Activated CD4-positive, alpha-beta T cell treated with anti-CD3 and anti-CD28 coated beads, Interleukin-2, amount 50 U/mL, for 24 hours (primary cell): ENCODE measurements at places on chromosomes 16 and 17.

DNA sequence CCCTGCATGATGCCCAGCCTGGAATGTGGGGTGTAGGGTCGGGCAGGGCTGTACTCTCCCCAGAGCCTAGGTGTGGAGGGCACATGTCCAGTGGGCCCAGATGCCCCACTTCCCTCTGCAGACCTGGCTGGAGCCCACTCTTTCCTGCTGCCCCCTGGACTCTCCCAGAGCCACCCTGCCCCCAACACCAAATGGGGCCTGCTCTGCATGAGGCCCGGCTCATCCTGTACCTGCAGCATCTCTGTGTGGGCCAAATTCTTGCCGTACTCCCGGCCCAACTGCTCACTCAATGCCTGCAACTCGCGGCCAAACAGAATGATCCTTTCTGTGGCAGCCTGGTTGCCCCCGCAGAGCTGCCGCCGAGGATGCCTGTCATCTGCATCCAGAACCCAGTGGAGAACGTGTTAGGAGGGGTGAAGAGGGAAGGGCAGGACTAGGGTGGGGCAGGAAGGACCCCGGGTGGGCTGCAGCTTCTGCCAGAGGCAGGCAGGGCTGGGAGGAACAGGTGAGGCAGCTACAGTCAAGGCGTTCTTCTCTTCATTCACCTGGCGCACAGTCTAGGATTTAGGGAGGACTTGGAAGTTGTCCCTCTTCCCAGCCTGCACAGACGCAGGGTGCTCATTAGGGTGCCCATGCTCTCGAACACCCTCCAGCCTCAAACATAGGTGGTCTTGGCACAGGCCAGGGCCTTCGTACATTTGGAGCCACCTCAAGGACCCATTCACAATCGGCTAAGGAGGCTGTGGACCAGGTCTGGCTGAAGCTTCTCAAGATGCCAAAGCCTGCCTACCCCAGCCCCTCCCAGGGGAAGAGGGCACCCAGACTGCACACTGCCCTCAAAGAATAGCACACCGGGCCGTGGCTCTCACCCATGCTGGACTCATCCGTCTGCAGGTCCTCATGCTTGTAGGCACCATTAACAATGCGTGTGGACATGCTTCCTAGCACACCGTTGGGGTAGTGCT lies 8.7 kb upstream of the GFOD2 start:
- DNase-seq = no peak

DNA sequence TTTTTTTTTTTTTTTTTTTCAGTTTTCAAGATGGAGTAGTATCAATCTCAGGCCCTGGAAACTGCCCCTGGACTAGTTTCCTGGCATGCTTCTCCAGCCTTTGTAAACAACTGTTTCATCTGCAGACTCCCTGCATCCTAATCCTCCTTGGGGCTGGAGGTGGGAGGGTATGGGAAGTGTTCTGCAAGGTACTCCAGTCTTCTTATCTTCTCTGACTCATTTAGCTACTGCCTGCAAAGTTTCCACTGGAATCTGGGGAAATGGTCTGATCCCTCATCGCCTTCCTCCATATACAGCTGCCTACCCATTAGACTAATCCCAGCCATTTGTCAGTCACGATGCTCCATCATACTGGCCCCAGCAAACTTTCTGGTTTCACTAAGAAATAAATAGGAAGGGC lies 21.5 kb downstream of the COPZ2 start:
- no peak for DNase-seq

- DNase-seq = no peak
These were observed 5.7 kb upstream of the RASL10B start for GRCh38 chr17:35725802-35726126.

DNA sequence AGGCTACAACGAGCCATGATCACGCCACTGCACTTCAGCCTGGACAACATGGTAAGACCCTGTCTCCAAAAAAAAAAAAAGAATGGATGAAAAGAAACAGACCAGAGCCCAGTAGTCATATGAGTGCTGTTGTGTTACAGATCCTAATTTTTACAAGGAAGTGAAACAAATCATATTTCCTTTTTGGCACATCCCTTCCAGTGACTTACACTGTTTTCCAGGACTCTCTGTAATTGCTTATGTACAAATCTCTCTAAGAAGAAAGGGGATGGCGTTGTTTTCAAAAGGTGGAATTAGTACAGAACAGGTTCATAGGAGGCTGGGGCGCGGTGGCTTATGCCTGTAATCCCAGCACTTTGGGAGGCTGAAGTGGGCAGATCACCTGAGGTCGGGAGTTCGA lies 19.8 kb upstream of the ZNF594 start:
- no peak for DNase-seq

GRCh38 chr17:11928436-11928835 lies 68.8 kb downstream of the ZNF18 start:
- no peak for DNase-seq

DNA sequence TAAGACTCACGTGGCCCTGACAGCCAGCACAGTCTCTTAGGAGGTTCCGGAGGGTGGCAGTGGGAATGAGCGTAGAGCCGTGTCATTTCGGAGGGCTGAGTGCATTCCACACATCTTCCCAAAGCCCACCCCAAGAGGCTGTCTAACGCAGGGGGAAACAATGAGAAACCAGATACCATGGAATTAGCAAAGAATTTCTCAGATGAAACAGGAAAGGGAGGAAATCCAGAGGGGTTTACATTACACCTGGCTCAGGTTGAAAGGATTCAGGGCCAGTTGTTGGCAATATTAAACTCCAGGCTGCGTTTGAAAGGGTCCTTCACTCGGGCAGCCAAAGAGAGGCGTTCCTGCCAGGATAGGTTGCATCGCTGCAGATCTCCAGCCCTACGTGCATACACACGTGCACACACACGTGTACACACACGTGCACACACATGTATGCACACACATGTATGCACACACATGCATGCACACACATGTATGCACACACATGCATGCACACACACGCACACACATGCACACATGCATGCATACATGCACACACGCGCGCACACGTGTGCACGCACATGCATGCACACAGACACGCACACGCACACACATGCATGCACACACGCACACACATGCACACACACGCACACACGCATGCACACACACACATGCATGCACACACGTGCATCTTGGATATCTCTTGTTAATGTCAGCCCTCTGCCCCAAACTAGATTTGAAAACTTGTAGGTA lies 12.2 kb downstream of the CBX4 start:
- no peak for DNase-seq

DNA sequence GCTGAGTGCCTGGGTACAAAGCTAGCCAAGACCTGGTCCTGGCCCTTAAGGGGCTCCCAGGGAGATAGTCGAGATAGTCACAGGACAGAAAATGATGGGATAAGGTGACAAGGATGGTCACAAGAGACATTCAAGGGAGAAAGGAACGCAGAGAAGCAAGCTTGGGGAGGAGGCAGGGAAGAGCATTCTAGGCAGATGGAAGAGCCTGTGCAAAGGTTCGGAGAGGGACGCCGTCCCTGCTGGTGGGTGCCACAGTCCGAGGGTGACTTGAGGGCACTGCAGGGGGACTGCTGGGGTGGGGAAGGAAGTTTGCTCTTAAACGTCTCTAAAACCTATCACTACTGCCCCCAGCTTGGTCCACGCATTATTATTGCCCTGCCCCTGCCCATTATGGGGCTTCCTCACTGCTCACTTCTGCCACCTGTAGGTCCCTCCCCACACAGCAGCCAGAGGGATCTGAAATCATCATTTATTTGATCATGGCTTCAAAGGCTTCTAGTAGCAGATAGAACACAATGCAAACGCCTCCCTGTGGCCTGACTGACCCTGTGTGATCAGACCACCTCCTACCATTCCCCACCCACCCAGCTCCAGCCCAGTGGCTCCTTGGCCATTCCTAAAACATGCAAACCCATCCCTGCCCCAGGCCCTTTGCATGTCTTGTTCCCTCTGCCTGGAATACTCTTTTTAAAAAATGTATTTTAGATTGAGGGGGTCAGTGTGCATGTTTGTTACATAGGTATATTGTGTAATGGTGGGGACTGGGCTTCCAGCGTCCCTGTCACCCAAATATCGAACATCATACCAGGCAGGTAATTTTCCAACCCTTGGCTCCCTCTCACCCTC lies 60.3 kb downstream of the RMI2 start:
- peak; percentile 47 for DNase-seq

- peak; percentile 3 for DNase-seq
These were observed 509 bp downstream of the CNEP1R1 start for GRCh38 chr16:50025537-50025931.

DNA sequence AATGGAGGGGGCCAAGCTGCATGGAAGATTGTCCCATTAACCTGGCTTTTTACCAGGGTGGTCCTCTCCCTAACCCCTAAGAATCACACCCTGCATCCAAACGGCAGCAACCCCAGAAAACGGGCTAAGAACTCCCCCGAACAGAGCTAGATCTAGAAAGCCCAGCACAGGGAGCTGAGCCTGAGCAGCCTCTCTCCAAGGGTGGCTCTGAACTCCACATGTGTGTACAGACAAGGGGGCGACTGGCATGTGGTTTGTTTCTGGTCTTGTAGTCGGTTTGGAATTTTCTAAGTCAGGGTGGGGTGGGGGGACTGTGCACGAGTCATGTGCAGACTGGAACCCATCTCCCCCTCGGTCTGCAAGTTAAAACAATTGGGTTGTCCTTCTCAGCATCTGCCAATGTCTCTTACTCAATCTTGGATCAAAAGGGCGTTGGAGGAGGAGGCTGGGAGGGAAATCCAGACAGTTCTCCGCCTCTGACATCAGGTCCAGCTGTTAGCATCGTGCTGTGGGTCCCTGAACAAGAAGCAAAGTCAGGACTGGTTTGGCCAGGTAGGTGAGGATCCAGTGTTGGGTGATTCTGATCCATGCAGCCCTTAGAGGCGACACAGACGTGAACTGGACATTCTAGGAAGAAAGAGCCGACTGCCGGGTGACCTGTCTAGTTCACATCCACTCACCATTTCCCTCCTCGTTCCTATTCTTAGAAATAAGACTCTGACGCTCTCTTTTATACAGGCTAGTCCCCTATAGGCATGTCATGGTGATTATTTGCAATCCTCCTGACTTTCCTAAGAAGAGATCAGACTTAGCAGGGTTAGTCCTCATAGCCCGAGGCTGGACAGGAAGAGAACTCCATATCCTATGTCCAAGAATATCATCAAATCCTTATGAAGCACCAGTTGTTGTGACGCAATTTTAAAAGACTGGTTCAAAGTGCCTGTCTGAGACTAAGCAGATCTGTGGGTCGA lies 381.8 kb downstream of the SOX9 start:
- DNase-seq = no peak

GRCh38 chr16:52191531-52192134 lies 355.3 kb downstream of the TOX3 start:
- DNase-seq = no peak

DNA sequence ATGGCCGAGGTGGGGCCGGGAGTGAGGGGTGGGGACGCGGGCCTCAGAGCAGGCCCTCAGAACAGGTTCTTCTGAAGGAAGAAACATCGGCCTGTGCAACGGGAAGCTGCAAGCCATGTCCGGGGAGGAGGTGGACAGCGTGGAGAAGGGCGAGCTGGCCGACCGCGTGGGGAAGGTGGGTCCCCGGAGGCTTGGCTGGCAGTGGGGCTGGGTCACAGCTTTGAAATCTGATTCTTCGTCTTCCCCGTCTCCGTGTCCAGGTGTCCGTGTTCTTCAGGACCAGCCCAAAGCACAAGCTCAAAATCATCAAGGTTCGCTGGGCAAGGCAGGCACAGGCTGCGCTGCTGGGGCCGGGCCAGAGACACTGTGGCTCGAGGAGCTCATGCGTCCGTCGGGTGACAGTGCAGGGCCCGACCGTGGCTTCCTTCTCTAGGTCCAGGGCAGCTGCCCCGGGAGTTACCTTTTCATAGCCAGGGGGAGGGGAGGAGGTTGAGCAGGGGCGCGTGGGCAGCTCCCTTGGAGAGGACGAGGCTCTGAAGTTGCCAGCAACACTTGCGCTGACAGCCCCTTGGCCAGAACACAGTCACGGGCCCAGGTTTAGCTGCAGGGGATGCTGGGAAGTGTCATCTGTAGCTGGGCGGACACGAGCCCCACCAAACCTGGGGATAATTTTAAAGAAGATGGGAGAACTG lies 51.3 kb downstream of the MEAK7 start:
- DNase-seq = no peak

DNA sequence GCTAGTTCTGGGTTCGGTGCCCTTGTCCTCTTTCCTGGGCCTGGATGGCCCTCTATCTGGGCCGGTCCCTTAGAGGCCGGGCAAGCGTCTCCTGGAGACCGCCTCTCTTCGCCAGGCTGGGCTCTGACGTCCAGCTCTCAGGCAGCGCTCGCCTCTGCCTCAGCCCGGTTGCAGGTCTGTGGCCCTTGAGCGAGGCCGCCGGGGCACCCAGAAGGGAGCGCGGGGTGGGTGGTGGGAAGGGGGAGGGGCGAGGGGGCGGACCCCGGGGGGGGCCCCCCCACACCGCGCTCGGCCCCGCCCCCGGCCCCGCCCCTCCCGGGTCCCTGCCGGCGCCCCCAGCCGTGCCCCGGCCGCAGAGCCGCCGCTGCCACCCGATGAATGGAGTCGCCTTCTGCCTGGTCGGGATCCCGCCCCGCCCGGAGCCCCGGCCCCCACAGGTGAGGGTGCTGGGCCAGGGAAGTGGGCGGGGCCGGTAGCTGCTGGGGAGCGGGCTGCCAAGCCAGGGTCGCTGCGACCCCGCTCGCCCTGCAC lies at the start of gene ARHGAP23:
ARHGAP23 (plus strand) TSS at position 353 of the 531 bp plus-strand sequence; CDS start at position 375, 22 bp downstream.
- DNase-seq = peak; percentile 3

DNA sequence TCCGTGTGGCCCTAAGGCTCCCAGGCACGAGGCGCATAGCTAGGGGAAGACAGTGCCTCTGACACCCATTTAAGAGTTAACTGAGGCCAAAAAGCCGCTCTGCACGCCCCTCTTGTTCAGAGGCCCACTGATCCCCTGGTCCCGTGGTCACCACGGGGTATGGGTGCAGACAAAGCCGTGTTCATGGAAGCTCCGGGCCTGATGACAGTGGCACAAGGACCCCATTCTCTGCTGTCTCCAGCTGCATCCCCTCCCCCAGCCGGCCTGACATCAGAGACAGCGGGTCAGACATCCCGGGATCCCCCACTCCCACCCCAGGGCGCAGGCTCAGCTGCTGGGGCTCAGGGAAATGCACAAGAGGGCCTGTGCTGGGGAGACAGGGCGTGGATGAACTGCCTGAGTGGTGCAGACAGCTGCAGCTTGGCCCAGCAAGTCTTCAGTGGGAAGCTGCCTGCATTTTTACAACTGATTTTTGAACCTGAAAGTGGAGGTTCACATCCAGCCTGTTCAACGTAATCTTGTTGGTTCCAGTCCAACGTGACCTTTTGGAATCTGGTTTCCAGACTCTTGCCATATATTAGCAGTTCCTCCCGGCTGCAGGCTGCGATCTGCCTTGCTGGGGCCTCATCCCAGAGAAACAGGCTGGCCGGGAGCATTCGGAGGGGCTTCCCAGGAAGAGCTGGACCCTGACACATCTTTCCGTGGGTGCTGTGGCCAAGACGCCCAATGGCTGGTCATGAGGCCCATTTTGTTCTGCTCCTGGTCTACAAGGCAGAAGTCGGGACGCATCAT lies 9.7 kb upstream of the BAHCC1 start:
- no peak for DNase-seq

DNA sequence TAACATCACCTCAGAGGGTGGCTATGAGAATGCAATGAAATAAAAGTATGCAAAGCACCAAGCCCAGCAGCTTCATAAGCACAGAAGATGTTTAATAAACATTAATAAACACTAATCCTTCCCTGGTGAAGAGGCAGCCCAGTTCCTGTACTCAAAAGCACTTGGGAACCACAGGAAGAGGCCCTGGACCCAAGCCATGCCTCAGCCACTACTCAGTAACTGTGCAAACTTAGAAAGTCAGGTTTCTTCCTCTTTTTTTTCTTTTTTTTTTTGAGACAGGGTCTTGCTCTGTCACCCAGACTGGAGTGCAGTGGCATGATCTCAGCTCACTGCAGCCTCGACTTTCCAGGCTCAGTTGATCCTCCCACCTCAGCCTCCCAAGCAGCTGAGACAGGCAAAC lies 5.3 kb downstream of the ARHGAP17 start:
- no peak for DNase-seq
